NCI-H2029 treated with DMSO at 0.1 percent for 48 hours (cell line): ENCODE measurements at places on chromosomes 13 and 19.

DNA sequence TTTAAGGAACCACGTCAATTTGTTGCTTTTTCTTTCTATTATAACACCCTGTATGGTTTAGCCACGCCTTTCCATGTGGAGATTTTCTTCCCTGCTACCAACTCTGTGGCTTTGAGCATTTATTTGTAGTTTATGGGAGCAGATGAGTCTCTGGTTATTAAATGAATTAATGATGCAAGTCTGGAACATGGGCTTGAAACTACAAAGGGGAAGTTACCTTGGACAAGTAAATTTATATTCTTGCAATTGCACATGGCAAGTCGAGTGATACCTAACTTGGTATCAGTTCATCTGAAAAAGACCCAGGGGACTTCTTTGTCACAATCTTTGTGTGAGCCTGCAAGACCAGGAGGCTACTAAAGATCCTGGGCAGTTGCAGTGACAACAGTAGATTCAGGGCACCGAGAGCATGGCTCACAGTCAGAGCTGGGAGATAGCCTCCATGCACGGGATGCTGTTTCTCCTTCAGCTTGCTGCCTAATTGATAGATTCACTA lies 24.4 kb downstream of the B3GLCT start:
- DNase-seq = no peak

- DNase-seq = no peak
These were observed 4.4 kb downstream of the SPC24 start for GRCh38 chr19:11151181-11151580.

- no peak for DNase-seq
These were observed 493.6 kb downstream of the FOXO1 start for GRCh38 chr13:40172878-40173277.

DNA sequence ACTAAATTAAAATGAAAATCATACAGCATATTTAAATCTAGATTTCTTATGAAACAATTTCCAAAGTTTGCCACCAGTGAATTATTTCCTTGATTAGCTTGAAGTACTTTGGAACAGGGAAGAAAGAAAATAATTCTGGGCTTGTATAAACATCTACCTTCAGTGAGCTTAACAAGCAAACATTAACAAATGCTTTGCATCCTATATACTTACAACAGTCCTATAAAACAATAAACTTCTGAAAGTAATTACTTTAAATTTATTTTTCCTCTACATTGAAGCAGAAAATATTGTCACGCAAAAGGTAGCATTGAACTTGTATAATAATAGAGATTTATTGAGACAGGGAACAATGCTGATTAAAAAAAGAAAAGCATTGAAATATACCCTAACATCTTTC lies 164.8 kb downstream of the DACH1 start:
- DNase-seq = no peak

- no peak for DNase-seq
These were observed 22.8 kb upstream of the ABCC4 start for GRCh38 chr13:95323930-95324662.

DNA sequence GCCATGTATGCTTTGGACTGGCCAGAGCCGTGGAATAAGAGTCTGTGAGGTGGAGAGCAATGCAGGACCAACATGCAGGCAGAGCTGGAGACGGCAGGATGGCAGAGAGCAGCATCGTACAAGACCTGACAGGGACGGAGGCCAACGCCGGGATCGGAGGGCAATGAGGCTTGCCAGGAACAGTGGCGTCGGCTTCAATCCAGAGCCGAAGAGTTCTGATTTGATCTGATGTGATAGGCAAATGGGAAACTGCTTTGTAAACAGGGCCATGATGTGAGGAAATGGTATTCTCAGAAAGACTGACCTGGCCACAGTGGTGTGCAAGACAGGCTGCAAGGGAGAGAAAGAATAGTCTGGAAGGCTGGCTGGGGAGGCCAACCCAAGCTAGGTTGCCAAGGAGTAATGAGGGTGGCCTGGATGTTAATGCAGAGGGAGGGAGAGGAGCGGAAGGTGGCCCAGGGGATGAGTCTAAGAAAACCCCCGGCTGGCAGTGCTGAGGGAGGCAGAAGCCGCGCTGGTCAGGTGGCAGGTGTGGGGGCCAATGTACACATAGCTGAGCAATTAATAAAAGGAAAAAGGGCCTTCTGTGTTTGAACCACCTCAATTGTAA lies 26.7 kb downstream of the RCBTB2 start:
- DNase-seq = no peak

DNA sequence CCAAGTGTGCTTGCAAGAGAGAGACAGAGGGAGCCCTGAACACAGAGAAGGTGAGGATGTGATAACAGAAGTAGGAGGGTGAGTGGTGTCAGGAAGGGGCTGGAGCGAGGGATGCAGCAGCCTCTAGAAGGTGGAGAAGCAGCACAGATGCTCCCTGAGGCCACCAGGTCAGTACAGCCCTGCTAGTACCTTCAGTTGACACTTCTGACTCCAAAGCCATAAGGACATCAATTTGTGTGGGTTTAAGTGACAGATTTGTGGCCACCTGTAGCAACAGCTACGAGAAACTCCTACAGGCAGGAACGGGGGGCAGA lies 6.9 kb downstream of the ERICH4 start:
- no peak for DNase-seq

- DNase-seq = no peak
These were observed 37.7 kb downstream of the LHFPL6 start for GRCh38 chr13:39565036-39565949.

DNA sequence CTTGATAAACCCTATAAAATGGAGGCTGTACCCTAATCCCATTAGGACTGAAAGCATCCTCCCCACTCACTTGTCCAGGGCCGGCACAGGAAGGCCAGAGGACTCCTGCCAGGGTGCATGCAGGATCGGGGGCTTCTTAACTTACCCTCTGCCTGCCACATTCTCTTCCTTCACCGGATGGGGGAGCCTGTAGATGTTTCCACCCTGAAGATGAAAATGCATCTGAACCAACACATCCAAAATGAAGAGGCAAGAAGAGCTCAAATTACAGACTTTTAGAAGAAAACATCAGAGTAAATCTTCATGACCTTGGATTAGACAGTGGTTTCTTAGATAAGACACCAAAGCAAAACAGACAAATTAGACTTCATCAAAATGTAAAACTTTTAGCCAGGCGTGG lies 25.9 kb upstream of the NAPA start:
- no peak for DNase-seq

GRCh38 chr19:50060107-50060506 lies 34.3 kb downstream of the ZNF473 start:
- DNase-seq = no peak

- DNase-seq = peak; percentile 23
These were observed 590 bp upstream of the LGI4 start for GRCh38 chr19:35135389-35135909.

- no peak for DNase-seq
These were observed 40.7 kb downstream of the PCCA start for GRCh38 chr13:100129605-100130004.

GRCh38 chr19:11383706-11384048 lies 437 bp downstream of the EPOR start:
- no peak for DNase-seq

- DNase-seq = no peak
These were observed 14.6 kb downstream of the ADGRE5 start for GRCh38 chr19:14395710-14396336.

- DNase-seq = no peak
These were observed 4.3 kb downstream of the PHF11 start for GRCh38 chr13:49499889-49500660.

GRCh38 chr13:89748716-89749115 lies 1598.8 kb upstream of the MIR17HG start:
- DNase-seq = no peak

GRCh38 chr13:43647471-43647870 lies 139.3 kb downstream of the ENOX1 start:
- DNase-seq = no peak

- DNase-seq = no peak
These were observed 28.5 kb downstream of the GSX1 start for GRCh38 chr13:27820524-27821482.

DNA sequence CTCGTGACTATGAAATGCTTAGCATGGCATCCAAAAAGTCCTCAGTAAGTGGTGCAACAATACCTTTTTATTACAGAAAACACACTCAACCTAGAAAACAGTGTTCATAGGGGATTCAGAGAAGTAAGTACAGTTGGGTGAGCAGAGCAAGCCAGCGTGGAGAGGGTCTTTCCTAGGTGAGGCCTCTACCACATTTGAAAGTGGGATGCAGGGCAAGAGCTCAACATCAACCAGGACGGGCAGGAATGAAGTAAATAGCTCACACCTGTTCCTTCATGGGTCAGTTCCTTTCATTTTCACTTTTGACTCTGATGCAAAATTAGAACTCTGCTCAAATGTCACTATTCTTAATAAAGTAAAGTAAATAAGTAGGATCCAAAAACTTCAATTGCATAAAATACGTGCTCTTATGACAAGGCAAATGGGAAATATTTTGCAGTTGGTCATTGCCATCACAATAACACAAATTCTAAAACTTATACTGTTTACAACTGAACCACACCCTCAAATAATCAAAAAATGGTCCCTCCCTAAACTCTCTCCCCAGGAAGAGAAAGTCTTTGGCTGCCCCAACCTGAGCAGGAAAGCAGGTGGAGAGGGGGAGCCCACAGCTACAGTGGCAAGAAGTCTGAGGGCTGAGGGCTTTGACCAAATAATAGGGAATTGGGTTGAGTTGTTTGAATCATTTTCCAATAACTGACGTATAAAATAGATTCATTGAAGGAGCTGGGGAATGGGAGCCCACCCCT lies 20.2 kb downstream of the CHAMP1 start:
- DNase-seq = no peak

DNA sequence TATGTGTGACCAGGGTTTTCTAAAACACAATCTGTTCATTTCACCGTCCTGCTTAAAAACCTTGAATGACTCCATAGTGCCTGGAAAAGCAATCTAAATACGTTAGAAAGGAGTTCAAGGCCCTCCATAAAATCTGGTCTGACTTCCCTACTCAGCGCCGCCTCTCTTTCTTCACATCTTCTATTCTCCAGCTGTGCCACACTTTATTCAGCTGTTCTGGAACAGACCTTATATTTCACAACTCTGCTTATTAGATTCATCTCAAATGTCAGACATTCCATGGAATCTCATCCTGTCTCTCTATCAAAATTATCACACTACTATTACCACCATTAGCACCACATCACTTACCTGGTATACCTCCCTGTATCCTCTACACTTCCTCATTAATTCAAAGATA lies 19.8 kb upstream of the SPART start:
- no peak for DNase-seq

GRCh38 chr19:13155472-13156359 lies 5.5 kb downstream of the IER2 start:
- no peak for DNase-seq

- no peak for DNase-seq
These were observed 26.3 kb upstream of the KCTD12 start for GRCh38 chr13:76912476-76912875.

DNA sequence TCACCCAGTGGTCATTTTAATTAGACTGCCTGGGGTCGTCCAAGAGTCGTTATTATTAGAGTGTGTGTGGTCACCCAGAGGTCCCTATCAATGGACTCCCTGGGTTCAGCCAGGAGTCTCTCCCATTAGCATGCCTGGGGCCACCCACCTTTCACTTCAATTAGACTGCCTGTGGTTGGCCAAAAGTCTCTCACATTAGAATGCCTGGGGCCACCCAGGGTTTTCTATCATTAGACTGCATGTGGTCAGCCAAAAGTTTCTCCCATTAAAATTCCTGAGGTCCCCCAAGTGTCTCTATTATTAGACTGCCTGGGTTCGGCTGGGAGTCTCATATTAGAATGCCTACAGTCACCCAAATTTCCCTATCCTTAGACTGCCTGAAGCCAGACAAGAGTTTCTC lies 1472.6 kb downstream of the UQCRFS1 start:
- DNase-seq = no peak

DNA sequence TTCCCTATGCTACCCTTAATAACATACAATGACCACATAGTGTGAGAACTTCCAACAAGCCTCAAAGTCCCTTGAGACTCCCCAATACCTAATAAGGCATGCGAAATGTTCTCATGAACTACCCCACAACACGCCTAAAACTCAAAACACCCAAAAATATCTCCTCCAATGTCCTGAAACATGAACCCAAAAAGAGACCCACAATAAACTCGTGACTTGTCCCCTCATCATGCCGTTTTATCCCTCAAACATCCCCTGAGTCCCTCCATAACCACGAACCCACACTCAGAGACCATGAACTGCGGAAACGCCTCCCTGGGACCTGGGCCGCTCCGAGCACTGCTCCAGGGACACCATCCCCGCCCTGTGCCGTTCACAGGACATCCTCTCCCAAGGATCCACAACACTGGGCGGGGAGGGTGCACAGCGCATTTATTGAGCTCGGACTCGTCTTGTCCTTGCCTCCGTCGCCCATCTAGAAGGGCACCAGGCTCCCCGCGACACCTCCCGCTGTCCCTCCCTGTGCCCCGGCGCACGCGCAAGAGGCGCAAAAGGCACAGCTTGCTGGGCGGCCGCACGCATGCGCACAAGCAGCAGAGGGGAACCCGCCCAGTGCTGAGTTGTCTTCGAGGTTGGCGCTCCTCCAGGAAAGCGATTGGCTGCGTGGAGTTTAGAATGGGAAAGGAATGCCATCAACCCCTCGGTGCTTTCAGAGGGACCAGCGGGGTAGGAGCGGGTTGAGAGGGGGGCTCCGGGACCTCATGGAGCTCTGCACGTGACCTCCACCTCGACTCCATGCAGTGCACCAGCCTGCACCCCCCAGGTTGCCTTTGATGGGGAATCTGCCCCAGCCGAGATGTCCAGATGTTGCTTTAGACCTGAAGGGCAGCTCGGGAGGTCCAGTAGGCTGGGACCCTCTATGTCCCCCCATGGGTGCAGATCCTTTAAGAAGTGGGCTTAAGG lies 8.8 kb downstream of the FXYD3 start:
- peak; percentile 66 for DNase-seq

- DNase-seq = no peak
These were observed 19.9 kb upstream of the RSPH6A start for GRCh38 chr19:45834970-45835369.

DNA sequence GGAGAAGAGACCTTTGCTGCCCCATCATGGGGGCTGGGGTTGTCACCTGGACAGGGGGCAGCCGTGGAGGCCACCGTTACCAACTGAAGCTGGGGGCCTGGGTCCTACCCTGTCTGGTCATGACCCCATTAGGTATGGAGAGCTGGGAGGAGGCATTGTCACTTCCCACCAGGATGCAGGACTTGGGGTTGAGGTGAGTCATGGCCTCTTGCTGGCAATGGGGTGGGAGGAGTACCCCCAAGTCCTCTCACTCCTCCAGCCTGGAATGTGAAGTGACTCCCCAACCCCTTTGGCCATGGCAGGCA lies 9.0 kb downstream of the EGLN2 start:
- DNase-seq = no peak

- DNase-seq = no peak
These were observed 241.2 kb downstream of the ABCC4 start for GRCh38 chr13:95060014-95060519.

DNA sequence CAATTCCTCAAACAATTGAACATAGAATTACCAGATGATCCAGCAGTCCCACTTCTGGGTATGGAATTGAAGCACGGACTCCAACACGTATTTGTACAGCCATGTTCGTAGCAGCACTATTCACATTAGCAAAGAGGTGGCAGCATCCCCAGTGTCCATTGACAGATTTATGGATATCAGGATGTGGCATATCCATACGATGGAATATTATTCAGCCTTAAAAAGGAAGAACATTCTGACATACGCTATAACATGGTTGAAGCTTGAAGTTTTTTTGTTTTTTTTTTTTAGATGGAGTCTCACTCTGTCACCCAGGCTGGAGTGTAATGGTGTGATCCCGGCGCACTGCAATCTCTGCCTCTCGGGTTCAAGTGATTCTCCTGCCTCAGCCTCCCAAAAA lies 220.6 kb downstream of the ZIC5 start:
- DNase-seq = no peak
